ENCODE measurements at places on chromosomes 11 and 22.

DNA sequence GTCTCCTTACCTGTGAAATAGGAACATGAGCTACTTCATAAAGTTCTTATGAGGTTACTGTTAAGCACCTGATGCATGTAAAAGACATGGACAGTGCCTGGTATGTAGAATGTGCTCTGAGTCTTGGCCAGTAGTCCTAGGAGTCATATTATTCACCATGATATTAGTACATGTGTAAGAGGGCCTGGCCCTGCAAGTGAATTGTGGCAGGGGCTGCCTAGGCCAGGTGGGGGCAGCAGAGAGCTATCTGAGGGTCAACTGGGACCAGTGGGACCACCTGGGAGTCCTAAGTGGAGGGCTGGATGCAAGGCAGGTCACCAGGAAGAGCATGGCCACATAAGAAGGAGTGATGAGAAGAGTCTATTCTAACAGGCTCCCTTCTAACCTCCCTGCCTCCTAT lies 529.5 kb downstream of the SOX6 start:
- no peak for DNase-seq

GRCh38 chr22:46841522-46841921 lies 79.1 kb downstream of the TBC1D22A start:
- DNase-seq: no peak

- no peak for DNase-seq
Observed at GRCh38 chr11:122162095-122162494, 46.1 kb upstream of the BLID start.

GRCh38 chr11:110305169-110306018 lies 9.0 kb upstream of the RDX start:
- DNase-seq: no peak

DNA sequence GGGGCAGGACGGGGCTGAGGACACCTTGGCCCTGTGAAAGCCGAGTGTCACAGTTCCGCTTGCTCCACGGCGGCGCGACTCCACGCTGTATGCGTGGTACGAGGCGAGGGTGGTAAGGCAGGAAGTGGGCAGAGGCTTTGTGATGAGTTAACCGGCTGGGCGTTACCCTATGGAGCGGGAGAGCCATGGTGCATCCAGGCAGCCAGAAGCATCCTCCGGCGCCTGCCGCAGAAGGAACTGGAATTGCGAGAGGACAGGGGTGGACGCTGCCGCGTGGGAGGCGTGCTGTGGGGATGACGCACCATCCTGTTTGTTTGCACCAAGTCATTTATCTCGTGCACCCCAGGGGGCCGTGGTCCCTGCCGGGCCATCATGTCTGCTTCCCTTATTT lies 643.9 kb downstream of the BRD1 start:
- DNase-seq: no peak

DNA sequence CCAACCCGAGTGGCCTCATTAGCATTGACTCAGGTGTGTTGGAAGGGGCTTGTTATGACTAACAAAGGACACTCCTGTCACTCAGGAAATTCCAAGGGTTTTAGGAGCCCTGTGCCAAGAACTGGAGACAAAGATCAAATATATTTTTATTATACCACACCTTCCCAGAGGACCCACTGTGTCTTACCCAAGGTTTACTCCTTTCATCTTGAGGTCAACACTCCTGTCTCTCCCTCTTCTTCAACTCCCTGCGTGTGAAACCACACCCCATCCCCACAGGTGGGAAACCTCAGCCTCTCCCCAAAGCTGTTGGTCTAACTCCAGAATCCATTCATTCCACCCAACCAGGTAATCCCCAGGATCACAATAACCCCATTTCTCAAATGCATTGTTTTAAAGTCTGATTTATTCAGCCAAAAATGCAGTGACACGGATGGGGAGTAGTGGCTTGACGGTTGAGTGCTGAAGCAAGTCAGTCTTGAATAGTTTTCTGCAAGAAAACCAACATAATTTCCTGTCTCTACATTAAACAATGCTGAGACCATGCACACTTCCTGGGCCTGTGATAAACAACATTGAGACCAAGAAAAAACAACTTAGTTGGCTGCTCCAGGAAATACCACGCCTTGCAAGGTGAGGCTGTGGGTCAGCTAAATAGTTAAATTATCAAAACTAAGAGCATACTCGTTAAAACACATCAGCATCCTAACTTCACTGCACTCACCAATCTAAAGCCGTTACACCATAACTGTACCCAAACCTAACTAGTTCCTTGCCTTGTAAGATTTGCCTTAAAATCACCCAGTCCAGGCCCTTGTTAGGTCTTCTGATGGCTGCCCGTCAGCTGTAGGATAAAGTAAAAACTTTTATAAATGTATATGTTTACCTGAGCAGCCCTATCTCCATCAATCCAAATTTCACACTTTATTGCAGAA lies 38.5 kb upstream of the SPON1 start:
- no peak for DNase-seq

DNA sequence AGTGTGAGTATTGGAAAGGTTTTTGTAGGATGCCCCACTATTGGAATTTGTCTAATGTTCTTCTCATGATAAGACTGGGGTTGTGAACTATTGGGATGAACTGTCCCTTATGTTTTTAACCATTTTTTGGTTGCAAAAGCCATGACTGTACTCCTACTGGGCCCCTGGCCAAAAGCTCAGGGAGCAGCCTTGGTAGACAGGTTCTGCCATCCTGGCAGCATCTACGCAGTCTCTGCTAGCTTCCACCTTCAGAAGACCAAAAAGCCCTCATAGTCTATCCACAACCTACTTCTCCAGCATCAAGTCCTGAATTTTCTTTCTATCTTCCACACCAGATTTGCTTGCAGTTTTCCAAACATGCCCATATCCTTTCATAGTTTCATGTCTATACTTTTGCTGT lies 211.8 kb downstream of the TENM4 start:
- no peak for DNase-seq

DNA sequence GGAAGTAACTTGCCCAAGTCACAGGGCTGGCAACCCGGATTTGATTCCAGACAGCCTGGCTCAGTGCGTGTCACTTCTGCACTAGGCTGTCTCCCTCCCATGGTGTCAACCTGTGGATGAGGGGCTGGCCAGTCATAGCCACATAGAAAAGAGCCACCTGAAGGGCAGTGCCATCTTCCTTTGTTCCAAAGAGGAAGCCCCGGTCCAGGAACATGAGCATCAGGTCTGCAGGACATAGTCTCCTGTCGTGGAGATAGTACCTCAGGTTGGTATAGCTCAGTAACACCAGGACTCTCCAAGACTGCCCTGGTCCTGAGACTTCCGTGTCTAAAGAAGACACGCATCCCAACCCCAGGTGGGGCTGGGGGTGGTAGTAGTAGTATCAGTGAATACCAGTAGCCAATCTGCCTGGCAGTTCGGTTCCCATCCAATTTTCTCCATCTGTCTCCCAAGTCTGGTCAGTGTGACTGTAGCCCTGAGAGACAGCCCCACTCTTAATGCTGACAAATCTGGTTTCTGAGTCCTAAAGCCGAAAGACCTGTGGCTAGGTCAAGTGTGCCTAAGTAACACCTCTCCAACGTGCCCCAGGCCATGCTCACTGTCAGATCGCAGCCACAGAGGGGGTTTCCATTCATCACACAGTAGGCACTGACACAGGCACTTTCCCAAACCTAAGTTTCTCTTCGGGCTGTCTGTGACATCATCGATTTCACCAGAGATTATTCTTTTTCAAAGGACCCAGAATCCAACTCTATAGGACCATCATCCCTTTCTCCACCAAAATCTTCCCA lies 33.1 kb downstream of the C11orf58 start:
- DNase-seq: no peak

- DNase-seq: no peak
Observed at GRCh38 chr11:113991718-113992458, 17.0 kb downstream of the HTR3A start.

DNA sequence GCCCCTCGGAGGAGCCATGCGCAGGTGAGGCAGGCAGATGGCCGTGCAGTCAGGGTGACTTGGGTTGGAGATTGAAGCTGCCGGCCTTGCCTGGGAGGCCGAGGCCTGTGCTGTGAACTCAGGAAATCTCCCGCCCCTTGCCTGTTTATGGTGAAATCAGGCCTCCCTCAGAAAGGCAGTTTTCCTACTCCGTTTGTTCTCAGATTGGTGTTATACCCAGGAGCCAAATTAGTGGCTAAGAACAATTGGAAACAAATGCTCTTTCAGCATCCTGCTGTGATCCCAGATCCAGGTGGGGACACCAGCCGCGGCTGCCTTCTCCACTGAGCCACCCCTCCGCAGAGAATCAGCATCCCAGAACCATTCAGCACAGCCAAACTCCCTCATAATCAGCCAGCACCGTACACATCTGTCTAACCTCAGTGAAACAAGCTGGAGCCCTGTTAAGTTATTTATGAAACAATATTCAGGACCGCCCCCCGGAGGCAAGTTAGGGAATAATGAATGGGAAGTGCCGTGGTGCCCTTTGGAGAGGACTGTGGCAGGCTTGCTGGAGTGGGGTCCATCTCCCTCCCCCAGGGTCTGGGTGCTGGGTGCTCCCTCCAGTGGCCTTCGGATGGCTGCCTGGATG lies 60.0 kb downstream of the PKNOX2 start:
- no peak for DNase-seq

DNA sequence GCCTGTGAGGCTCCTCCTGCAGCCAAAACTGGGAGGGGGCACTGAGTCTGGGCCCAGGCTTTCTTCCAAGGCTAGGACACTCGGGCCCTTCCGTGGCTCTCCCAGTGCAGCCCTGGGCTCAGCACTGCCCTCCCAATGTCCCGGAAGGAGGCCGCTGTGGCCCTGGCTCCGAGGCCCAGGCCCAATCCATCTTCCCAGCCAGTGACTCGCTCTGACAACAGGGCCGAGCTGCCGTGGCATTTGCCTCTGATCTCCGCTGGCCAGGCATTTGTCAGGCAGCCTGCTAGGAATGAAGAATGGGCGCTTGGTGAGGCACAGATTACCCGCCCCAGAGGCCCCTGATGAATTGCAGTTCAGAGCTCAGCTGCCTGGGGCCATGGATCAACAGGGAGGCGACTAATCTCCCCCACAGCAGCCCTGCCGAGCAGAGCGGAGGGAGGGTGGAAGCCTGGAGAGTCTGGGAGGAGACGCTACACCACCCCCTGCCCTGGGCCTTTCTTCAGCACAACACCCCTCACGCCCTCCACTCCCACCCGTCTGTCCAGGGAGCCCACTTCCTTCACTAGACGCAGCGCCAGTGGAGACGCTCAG lies 8.3 kb downstream of the FXYD2 start:
- no peak for DNase-seq

DNA sequence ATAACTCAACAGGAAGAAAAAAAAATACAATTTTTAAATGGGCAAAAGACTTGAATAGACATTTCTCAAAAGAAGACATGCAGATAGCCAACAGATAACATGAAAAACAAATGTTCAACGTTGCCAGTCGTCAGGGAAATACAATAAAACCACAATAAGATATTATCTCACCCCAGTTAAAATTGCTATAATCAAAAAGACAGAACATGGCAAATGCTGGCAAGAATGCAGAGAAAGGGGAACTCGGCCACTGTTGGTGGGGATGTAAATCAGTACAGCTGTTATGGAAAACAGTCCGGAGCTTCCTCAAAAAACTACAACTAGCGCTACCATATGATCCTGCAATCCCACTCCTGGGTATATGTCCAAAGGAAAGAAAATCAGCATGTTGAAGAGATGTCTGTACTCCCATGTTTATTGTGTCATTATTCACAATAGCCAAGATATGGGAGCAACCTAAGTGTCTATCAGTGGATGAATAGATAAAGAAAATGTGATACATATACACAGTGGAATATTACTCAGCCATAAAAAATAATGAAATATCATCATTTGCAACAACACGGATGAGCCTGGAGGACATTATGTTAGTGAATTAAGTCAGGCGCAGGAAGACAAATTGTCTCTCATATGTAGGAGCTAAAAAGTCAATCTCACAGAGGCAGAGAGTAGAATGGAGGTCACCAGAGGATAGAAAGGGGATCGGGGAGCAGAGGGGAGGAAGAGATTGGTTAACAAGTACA lies 12.2 kb upstream of the CYTH4 start:
- no peak for DNase-seq

DNA sequence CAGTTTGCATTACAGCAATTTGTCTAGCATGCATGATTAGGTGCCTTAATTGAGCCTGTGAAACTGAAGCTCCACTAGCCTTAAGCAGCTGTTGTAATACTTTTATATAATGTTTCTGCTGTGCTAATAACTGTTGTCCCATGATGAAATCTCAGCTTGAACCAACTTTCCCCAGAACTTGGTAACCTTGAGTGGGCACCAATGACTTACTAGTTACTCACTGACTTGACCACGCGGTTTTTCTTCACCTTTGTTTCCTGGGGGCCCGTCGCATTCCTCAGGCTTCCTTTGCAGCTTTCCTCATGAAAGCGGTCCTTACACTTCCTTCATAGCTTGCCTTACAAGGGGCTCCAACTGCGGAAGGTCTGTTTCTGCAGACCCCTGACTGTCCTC lies 11.2 kb upstream of the GLYATL1 start:
- DNase-seq: no peak

DNA sequence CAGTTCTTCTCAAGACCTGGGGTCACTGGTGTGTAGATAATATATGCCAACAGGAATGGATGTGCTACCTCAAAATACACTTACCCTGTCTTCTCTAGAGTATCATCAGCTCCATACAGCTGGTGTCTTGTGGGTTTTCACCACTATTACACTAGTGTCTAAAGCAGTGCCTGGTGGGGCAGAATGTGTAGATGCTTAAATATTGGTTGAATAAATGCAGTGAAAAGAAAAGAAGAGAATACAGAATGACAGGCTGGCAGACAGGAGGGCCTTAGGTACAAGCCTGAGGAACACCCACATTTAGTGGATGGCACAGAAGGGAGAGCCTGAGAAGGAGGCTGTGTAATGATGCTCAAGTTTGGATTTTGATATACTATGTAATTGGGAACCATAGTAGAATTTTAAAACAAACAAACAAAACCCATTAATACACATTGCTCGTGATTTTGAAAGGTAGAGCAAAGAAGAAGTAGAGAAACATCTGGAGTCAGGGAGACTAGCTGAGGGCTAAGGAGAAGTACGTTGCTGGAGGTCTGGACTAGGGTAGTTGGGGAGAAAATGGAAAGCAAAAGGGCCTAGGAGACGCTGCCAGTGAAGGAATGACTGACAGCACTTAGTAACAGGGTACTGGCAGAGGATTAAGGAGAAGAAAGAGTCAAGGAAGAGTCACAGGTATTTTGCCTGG lies 20.5 kb upstream of the RAG2 start:
- DNase-seq: no peak
